ENCODE measurements at places on chromosomes 12 and 14. TPM values are rescaled to one million over a fixed set of nuclear protein-coding genes. Genes with fewer than 3 reads are reported as not detected.

KRT82 gene
- total RNA-seq: not detected

DDN gene
- 0.28 TPM for total RNA-seq

CACNA2D4 gene
- 1.1 TPM for total RNA-seq

TMPRSS12 gene
- not detected for total RNA-seq

GPRC5D gene
- total RNA-seq: not detected

DNA sequence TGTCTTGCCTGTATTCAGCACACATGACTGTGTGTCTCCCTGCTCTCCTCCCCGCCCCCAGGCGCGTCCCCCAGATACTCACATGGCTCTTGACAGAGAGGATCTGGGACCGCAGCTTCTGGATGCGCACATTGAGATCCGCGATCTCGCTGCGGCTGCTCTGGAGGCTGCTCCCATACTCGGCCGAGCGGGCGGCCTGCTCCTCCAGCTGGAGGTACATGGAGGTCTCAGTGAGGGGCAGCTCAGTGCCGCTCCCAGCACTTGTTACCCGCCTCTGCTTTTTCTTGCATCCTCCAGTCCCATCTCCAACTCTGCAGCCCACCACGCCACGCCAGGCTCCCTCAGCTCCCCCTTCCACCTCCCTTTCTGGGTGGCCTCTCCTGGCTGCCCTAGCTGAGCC, 18.9 kb downstream of the KRT80 start:
- no peak for ATAC-seq

DNA sequence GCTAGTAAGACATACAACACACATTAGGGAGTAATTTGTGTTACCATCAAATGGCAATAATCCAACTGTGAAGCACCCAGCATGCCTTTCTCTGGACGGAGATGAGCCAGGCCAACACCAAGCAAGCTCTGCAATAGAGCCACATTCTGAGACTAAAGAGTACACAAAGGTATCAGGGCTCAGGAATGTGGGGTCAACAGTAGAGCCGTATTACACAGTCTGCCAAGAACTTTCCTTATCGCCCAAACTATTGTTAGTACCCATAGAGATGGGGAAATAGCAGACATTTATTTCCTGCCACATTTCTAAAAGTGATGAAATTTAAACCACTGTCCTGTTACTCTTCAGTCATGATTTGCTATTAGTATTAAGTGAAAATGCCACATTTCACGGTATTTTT, 113.7 kb downstream of the BMP4 start:
- ATAC-seq: no peak

DNA sequence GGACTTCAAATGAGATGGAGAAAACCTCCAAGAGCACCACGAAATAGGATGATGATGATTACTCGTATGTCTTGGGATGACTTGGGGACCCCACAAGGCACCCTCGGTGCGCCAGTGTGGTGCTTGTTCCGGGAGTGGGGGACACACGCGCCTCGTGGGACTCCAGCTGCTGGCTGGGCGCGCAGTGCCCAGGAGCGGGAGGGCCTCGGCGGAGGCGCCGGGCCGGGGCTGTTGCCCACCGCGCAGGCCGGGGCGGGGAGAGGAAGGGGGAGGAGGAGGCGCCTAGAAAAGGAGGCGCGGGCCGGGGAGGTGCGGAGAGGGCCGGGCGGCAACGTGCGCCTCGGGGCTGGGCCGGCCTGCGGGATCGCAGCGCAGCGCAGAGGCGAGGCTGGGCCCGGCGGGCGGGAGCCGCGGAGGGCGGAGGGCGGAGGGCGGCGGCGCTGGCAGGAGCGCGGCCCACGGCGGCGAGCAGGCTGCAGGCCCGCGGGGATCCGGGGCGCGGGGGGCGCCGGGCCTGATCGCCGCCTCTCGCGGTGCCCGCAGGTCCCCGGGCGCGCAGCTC, at the start of gene RFLNA:
Gene RFLNA (plus strand): TSS at position 314 of the 562 bp plus-strand sequence. CDS start 337 bp downstream, outside the sequence.
- ATAC-seq: peak; percentile 43

DNA sequence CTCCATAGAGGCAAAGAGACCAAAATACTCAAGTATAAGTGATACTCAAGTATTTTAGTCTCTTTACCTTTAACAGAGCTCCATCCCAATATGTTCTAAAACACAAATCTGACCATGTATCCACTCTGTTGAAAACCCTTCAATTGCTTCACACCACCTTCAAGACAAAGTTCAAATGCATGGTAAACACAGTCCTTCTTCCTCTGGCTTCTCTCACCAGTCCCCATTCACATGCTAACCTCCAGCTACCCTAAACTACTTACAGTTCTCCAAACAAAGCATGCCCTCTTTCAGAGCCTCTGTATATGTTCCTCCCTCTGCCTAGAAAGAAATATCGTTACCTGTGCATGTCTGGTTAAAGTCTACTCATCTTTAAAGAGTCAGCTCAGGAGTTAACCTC, 100.2 kb downstream of the NUMB start:
- ATAC-seq: no peak

- no peak for ATAC-seq
Observed at GRCh38 chr12:131682510-131682895, 28.4 kb upstream of the SFSWAP start.

DNA sequence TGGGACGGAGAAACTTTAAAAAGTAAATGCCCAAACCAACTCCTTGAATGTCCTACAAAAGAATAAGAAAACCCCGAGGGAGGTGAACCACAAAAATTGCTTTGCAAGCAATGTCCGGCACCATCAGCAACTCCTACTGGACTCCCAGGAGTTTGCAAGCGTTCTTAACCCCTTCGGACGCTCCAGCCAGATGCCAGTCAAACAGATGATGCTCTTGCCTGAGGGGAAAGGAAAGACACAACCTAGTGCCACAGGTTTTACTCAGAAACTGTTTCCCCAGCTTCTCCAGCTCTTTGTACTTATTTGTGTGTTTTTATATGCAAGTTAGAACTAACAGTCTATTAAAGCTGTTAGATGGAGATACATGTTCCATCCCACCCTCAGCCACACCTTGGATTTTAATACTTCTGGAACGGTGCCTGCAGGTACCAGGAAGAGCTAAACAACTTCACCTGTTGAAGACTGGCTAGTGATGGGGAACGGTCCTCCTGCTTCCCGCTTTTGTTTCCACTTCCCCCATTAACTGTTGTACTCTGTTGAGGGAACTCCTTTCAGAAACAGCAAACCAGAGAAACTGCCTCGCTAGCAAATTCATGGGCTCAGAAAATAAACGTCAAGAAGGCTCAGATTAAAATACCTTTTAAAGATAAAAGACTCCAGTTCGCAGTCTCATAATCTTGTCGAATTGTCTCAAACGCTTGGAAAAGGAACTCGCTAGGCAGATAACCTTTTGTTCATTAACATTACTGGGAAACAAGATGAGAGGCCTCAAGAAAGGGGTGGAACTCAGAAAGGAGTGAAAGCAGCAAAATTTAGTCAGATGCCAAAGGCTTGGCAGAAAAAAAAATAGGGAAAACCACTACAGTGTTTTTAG, 1.1 kb upstream of the FERMT2 start:
- ATAC-seq: no peak

GRCh38 chr12:75489187-75489586, 8.6 kb downstream of the GLIPR1 start:
- no peak for ATAC-seq

DNA sequence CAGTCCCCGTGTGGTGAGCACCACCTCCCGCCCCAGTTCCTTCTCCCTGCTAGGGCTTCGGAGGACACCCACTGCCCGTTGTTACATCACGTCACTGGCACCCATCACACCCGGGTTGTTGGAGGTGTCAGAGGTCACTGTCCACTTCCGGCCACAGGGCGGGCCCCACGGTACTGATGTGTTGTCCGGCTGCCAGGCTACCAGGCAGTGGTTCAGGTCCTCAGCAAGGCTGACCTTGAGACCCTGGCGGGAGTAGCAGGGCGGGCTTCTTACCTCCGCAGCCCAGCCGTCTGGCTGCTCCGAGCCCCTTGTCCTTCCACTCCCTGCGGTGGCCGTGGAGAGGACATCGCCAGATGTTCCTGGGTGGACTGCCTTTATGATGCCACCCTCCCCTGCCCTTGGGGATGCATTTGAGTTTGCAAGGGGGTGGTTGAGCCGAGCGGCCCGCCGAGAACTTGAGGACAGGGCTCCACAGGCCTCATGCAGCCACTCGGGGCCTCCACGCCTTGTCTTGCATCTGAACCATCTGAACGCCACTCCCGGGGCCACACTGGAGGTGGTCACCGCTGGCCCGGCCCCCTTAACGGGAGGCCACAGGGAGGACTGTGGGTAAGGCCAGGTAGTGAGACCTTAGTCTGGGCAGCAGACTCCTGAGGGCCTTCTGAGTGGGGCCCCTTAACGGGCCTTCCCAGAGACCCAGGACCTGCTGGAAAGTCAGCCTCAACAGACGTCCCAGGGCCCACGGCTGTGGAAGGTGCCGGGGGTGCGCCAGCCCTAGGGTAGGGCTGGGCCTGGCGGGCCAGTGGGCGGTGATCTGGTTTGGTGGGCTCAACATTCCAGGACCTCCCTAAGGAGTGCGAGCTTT, 27.1 kb upstream of the PLD4 start:
- ATAC-seq: no peak

DNA sequence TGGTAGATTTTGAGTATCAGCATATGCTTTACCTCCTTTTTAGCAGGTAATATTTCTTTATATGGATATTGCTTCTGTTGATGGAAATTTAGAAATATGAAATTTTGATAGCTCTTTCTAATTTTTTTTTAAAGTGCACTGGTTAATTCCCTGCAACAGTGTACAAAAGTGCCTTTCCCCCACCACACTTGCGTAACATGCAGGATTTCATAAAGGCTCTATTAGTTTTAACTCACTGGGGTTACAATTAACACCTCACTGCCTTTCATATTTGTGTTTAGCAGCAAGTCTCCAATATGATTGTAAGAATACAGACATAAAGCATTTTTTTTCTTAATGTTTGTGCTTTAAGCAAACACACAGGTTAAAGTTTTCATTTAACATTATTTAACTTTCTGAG, 25.6 kb downstream of the MNAT1 start:
- no peak for ATAC-seq

GRCh38 chr12:128819293-128820144, 4.2 kb downstream of the SLC15A4 start:
- no peak for ATAC-seq

DNA sequence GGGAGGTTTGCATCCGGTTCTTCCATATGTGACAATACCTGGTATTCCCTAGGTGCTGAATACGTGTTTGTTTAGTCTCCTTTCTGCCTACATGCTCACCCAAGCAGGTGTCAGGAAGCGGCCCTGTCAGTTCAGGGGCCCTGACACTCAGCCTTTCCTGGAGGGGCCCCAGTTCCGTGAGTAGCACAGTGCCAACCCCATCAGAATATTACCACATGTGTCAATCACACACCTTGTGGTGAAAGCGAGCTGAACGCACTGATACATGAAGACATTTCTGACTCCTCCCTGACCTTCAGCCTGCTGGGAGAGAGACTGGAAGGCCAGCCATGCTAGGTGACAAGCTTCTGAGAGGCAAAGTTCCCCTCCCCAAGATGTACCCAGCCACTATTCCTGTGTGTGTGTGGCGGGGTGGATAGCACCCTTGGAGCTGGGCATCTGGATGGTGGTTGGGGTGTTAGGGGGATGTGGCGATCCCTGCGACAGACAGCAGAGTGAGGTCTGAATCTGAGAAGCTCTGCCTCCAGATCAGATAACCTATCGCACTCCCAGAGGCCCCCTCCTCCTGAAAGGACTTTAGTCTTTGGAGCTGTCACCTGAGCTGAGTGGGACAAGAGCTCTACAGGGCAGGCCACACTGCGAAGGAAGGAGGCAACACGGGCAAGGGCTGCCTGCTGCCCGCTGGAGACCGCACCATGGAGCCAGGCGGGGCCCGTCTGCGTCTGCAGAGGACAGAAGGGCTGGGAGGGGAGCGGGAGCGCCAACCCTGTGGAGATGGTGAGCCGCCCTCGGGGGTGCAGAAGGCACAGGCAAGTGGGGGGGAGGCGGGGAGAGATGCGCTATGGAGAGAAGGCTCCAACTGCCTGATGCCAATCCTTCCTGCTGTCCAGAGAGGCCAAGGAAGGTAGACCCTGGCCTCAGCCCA, at the start of gene SOAT2:
Gene SOAT2 (plus strand): TSS at position 604 of the 925 bp plus-strand sequence. CDS start 92 bp downstream, at position 696.
- ATAC-seq: peak; percentile 1

DNA sequence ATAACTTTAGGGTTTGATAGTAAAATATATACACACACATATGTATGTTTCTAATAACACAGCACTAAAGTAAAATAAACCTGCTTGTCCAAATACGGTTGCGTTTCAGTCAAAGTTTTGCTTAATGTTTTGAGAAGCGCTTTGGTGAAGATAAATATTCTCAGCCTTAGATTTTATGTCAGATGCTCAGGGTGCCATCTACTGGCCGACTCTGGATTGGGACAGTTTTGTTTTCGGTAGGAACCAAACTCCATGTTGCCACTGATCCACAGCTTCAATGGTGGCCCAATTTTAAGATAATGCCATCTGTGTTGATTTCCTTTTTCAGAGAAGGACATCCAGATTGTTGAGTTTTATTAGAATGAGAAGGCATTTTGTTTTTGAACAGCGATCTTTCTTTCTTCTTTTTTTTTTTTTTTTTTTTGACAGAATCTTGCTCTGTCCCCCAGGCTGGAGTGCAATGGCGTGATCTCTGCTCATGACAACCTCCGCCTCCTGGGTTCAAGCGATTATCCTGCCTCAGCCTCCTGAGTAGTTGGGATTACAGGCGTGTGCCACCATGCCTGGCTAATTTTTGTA, 43.1 kb downstream of the LLPH start:
- peak; percentile 48 for ATAC-seq

DNA sequence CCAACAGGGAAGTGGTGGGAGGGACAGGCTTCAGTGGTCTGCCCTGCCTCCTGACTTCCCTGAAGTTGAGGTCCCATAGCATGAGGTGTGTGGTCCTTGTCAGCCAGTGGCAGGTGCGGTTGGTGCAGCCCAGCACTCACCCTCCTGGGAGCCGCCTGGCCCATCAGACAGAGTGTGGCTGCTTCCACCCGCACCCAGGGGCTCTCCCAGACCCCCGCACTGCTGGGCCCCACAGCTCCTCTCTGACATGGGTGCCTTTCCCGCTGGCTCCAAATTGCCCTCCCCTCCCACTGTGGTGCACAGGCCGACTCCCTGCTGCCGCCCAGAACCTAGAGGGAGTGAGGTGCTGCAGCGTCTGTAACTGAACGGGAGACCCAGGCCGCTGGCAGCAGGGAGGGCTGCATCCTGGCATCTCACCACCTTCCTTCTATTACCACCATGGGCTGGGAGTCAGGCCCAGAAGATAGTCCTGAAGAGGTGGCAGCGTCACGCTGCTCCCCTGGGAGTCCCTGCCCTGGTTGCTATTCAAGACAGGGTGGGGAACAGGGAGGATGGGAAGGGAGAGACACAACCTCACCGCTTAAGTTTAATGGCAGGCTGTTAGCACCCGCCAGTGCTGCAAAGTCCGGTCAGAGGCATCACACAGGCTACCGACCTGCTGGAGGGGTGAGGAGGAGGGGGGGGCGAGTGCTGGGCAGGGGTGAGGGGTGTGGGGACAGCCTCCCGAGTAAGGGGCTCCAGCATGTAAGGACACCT, 180.6 kb upstream of the PRMT8 start:
- ATAC-seq: no peak

All from esophagus mucosa (tissue), 1 donor.